ENCODE measurements at places on chromosomes 13 and 19.

- DNase-seq: no peak
Observed at GRCh38 chr13:113023694-113024430, 54.8 kb downstream of the MCF2L start.

DNA sequence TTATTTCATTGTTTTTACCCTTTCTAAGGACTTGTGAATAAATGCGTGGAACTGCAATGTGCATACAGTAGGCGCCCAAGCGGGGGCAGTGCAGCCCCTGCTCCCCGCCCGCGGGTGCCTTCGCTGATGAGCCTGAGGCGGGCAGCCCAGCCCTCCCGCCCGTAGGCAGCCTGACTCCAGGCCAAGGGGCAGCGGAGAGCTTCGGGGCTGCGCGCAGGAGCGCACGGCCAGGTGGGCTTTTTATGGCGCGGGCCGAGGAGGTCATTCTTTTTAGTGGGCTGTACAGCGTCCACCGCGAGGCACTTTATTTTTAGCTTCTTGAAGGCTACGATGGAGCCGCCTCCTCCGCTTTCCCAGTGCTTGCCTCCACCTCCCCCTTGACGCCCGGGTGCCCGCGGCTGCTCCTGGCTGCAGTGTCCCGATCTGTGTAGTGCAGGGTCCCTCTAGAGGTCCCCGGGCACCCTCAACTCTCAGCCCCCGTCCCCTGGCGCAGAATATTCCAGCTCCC is 60.5 kb downstream of the CCNE1 start:
- no peak for DNase-seq

DNA sequence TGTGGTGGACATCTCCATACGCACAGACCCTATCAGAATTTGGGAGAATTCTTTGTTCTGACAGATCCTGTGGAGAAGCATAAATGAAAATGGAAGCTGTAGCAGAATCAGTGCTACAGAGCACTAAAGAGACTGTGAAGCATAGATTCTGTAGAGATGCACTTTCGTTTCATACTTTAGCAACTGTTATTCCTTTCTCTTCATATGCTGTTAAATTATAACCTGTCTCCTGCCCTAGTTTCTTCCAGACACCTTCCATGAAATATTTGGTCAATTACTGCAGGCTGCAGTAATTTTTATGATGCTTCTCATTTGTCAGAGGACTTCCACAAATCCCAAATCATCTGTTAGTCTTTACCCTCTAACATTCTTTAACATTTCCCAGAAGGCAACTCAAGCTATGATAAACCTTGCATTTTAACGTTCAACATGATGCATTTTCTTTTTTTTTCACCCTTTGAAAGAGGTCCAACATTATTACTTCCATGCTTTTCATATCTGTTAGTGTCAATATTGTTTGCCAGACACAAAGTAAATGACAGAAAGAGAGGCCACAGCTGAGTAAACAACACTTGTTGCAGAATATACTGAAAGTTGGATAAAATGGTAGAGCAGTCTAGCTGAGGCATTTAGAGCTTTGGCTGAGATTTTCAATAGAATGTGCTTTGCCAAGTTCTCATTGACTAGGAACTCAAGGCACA is 412.7 kb downstream of the LMO7 start:
- no peak for DNase-seq

DNA sequence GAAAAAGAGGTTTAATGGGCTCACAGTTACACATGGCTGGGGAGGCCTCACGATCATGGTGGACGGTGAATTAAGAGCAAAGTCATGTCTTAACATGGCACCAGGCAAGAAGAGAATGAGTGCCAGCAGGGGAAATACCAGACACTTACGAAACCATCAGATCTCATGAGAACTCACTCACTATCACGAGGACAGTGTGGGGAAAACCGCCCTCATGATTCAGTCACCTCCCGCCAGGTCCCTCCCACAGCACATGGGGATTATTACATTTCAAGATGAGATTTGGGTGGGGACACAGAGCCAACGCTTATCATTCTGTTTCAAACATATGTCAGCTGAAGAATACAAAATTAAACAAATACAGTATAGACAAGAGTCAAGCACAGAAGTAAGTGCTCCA is 165.1 kb downstream of the PCCA start:
- DNase-seq: no peak

DNA sequence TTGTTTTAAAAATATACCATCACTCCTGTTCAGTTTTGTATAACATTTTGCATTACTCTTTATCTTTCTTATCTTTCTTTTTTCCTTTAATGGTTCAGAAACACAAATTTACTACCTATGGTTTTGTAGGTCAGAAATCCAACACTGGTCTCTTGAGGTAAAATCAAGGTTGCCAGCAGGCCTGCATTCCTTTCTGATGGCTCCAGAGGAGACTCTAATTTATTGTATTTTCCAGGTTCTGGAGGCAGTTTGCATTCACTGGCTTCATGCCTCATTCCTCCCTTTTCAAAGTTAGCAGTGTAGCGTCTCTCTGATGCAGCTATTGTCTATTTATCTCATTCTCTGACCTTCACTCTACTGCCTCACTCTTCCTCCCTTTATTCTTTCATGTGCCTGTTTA is 767.4 kb downstream of the SLITRK6 start:
- no peak for DNase-seq

- no peak for DNase-seq
Observed at GRCh38 chr19:13637664-13638063, 126.7 kb upstream of the MRI1 start.

DNA sequence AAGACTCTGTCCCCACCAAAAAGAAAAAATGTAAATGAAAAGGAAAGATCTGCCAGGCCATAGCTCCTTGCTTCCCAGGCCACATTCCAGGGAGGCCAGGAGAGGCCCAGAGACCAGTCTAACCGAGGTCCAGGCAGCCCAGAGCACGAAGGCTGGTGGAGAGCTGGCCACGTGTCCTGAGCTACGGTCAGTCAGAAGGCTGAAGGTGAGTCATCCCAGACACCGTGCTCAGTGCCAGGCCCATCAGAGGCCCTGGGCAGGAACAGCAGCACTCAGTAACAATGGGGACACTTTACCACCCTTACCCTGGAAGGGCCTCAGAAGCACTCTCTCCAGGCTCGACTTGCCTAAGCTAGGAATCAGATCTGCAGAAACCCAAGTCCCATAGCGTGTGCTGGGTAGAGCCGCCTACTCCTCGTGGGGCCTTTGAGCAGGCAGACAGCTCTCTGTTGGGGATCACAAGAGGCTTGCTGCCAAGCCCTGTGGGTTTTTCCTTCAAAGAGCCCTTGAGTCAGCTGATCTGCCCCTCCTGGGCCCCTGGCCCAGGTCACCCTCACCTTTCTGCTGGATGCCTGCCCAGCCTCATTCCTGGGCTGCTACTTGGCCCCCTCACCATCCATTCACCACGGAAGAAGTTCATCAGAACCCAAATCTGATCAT is 11.6 kb upstream of the DNMT1 start:
- DNase-seq: no peak

GRCh38 chr13:59374691-59375090 is 789.0 kb downstream of the DIAPH3 start:
- no peak for DNase-seq

- DNase-seq: no peak
Observed at GRCh38 chr13:62014299-62014698, 598.6 kb upstream of the PCDH20 start.

DNA sequence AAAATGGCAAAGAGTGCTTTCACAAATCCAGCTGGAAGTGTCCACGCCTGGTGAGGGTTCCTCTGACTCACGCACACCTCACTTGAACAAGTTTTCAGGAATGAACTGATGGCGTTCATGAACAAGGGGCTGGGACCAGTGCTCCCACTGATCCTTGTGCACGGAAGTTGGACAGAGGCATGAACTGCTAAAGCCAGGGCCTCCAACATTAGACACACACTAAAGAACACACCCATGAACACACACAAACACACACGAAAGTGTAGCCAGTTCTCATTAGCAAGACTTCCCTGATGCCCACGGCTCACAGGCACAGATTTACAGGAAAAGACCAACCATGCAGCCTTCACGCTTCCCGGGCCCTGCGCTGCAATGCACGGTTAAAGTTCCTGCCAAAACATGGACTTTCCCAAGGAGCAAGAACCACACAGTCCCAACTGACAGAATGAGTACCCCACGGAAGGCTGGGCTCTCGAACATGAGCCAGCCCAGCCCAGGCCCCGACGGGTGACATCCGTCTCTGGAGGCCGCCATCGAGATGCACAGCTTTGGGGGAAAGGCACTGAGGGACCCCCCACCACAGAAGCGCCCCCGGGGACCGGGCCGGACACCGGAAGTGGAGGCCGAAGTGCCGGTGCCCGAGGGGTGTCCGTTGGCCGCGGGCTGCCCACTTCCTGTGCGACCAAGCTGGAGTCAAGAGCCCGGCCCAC is 808 bp downstream of the DNMT1 start:
- no peak for DNase-seq

DNA sequence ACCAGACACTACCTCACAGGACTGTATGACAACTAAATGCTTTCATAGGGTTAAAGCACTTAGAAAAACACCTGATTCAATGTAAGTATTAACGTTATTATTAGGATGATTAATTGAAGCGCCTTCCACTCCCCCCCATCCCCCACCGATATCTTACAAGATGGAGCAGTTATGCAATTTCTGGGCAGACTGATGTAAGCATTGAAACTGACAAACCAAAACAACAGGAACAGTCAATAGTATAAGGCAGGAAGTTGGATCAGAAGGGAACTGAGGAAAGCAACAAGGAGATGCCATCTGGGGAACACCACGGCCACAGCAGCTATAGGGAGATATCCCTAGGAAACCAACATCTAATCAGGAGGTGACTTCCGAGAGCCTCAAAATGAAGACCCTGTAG is 3.8 kb downstream of the LCP1 start:
- no peak for DNase-seq

- no peak for DNase-seq
Observed at GRCh38 chr19:50065938-50066337, 40.1 kb downstream of the ZNF473 start.

- DNase-seq: no peak
Observed at GRCh38 chr13:27183561-27184147, 12.0 kb upstream of the USP12 start.

DNA sequence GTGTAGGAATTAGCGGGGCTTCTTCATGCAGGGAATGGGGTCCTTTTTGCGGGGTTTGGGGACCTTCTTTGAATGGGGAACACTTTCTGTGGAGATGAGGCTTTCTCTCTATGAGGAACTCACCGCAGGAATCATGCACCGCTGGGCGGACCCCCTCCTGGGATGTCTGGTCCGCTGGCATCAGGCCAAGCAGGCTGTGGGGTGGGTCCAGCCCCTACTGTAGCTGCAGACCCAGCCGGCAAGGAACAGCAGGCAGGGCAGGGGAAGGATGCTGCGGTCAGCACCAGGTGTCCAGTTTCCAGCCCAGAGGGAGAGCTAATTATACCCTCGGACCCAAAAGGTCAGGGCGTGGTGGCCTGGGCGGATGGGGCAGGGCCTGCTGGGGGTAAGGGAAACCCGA is 1.8 kb downstream of the MYBPC2 start:
- DNase-seq: no peak

- no peak for DNase-seq
Observed at GRCh38 chr19:16969135-16969534, 57.5 kb downstream of the CPAMD8 start.

- no peak for DNase-seq
Observed at GRCh38 chr19:49923055-49924003, 5.7 kb upstream of the ATF5 start.

GRCh38 chr13:21637296-21637695 is 33.3 kb upstream of the MICU2 start:
- DNase-seq: no peak

DNA sequence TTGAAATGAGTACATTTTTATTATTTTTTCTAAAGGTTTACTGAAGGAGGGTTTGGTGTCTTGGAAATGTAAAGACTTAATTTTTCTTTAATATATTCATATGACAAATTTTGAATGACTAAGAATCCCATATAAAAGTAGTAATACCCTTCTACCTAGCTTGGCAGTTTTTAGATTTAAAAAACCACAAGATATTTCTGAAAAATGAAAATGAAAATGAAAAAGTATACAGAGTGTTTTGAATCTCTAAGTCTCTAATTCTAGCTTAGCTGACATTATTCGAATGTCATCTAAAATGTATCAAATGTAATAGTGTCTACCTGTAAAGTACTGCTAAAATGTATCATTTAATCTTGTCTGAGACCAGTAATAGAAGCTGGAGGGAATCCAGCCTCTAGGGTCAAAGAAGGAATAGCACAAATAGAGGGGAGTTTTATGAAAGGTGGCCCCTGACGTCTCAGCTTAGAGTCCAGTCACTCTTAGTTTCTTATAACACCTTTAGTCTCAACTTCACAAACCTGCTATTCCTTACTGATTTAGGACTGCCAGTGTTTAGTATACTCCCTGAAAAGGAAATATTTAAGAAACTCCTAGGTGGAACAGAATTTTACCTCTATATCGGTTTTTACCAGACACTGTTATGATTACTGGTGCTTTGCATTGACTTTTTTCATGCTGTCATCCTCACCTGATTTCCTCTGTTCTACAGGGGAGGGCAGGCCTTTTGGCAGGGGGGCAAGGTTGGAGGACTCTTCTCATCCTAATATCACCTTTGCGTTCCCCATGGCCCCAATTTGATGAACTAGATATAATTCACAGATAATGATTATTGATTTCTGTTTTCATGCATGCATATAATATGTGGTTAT is 16.2 kb upstream of the MIR17HG start:
- no peak for DNase-seq

DNA sequence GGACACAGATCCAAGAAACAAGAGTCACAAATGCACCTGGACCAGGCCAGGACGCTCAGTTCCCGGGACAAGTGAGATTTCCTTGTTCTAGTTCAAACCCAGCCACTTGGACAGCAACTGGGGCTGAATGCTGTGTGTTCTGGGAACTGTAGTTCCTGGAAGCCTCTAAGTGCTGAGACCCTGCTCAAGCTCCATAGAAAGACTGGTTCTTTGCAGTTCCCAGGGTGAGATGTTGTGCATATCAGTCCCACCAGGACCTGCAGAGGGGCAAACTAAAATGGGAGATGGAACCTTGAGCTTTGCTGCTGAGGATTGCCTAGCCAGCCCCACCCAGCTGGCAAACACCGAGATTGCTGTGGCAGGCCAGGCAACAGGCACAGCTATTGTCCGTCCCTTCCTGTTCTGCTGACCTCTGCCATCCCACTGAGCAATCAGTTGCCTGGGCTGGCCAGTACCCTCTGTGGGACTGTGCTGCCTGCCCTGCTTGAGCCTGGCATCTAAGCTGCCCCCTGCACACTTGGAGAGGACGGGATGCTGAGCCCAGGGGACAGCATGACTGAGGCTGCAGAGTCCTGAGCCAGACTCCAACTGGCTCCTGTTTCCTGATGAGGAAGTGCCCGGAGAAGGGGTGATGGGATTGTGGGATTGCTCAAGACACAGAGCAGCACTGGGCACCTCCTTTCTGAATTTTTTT is 1.4 kb upstream of the GIPC1 start:
- no peak for DNase-seq

DNA sequence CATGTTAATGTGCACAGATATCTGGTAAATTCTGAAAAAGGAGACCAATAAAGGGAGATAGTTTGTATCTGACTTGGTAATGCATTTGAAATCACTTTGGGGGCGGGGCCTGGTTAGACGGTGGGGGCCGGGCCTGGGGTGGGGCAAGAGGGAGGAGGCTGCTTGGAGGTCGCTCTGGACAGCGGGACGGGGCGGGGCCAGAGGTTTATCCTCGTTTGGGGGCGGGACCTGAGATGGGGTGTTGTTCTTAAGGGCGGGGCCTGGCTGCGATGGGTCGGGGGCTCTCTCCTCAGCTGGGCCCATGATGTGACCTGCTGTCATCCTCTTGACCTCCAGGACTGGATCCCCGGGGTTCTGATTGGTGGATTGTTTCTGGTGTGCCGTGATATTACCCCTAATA is 4.9 kb upstream of the ZNF808 start:
- DNase-seq: no peak

- DNase-seq: no peak
Observed at GRCh38 chr13:38743466-38743865, 56.6 kb downstream of the FREM2 start.

- DNase-seq: peak; percentile 62
Observed at GRCh38 chr19:41575998-41576397, at the start of gene CEACAM21. Gene CEACAM21 (plus strand): TSS chr19:41576166. CDS start chr19:41576275, 109 bp downstream.

All from activated CD4-positive, CD25-positive, alpha-beta regulatory T cell treated with anti-CD3 and anti-CD28 coated beads, Interleukin-2, amount 50 U/mL, for 72 hours (primary cell).